Mucosa of descending colon (tissue), 3 donors: ENCODE measurements at places on chromosomes 12 and 14.

- no peak for DNase-seq
These were observed 413.5 kb upstream of the SEL1L start for GRCh38 chr14:81946834-81947798.

DNA sequence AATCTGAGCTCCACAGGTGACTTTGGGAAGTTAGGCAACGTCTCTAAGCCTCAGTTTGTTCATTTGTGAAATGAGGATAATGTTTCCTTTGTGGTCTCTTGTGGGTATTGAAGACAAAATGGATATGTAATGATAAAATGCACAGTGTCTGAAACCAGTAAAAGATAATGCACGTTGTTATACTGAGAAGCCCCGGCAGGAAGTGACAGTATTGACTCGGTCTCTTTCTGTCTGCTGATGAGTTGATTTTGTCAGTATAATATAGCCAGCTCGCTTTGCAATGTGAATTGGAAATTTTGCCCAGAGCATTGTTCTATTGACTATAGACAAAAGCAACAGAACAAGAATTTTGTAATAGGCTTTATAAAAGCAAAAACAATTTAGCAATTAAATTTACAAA is 49.2 kb upstream of the SLC38A1 start:
- DNase-seq = no peak

- no peak for DNase-seq
These were observed 18.2 kb upstream of the STRAP start for GRCh38 chr12:15863984-15864383.

GRCh38 chr12:113116875-113117274 is 18.7 kb downstream of the RASAL1 start:
- no peak for DNase-seq

DNA sequence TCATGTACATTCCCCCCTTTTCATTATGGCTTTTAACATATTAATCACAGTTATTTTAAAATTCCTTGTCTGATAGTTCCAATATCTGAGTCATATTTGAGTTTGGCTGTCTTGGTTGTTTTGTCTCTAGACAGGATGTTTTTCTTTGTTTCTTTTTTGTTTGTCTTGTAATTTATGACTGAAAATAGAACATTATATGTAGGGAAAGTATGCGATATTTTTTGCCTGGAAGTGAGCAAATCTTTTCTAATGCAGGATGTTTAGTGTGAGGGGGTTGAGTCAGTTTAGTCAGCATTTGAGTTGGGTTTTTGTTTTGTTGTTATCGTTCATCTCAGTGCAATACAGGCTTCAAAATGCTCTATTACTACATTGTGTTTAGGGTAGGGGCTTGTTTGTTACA is 239.7 kb downstream of the SNAPC1 start:
- no peak for DNase-seq

- peak; percentile 34 for DNase-seq
These were observed 75.8 kb upstream of the GALNT9 start for GRCh38 chr12:132404951-132405741.

DNA sequence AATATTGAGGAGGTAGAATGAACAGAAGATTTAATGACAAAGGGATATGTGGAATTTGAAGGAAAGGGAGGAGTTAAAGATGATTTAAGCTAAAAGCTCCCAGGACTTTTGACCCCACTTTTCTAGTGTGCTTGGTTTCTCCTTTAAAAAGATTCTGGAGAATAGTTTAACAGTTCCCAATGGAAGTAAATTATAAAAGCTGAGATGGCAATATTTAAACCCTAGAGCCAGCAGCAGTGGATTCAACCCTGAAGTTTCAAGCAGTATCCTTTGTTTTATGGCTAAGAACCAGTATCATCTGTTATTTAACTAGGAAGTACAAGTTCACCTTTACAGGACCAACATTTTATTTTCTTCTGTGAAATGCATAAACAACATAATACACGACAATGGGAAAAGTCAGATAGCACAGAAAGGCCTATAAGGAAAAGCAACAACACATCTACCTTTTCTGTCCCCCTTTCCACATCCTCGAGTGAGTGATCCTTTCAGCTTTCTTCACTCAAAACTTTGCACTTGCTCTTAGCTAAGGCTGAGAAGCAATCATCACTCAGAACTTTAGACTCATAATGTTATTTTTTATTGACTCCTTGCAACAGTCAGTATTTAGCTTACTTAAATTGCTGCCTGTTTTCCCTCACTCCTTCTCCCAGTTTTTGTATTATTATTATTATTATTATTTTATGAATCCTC is 264.5 kb downstream of the FBXL14 start:
- no peak for DNase-seq

DNA sequence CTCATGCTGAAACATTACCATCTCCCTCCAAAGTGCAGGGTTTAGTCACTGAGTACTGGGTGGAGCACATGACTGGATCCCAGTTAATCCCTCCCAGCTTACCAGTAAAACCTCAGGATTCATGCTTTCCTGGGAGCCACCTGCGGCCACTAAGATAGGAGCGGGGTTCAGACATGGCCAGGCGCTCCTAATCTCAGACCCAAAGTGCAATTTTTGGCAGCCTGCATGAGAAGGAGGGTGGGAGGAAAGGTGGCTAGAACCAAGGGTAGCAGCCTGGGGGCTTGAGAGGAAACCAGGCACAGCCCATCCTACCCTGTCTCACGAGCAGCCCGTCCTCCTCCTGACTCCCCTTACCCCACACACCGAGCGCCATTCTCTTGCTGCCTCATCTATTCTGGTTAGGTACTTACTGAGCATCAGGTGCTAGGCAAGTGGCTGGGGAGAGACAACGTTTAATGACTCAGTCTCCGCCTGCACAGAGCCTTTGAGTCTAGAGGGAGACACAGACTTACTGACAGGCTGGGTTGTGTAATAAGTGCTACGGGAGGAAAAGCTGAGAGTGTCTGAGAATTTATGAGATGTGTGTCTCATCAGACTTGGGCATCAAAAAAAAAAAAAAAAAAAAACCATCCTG is 9.9 kb downstream of the GPRC5A start:
- DNase-seq = no peak

- no peak for DNase-seq
These were observed 1.9 kb upstream of the KDM2B start for GRCh38 chr12:121582583-121583333.

- DNase-seq = no peak
These were observed 41.2 kb downstream of the COCH start for GRCh38 chr14:30915596-30915995.

DNA sequence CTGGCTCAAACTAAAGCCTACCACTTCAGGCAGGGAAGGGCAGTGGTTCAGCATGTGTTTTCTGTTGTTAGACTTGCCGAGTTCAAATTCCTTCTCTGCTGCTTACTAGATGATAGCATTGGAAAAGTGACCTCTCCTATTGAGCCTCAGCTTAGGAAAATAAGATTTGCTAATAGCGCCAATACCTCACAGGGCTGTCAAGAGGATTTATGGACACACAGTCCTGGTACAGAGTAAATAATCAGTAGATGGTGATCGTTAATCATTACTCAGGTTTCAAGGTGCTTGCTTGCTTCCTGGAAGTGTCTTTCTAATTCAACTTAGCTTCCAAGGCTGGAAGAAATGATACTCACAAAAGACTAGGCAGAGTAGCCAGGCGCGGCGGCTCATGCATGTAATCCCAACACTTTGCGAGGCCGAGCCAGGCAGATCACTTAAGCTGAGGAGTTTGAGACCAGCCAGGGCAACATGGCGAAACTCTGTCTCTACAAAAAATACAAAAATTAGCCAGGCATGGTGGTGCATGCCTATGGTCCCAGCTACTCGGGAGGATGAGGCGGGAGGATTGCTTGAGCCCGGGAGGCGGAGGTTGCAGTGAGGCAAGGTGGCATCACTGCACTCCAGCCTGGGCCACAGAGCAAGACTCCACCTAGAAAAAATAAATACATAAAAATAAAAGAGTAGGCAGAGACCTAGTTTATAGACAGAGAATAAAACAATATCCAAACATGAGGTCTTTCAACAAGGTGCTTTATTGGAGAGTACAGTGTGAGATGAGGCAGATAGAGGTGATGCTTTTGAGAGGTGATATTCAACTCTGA is 6.0 kb downstream of the PLA2G1B start:
- DNase-seq = no peak

DNA sequence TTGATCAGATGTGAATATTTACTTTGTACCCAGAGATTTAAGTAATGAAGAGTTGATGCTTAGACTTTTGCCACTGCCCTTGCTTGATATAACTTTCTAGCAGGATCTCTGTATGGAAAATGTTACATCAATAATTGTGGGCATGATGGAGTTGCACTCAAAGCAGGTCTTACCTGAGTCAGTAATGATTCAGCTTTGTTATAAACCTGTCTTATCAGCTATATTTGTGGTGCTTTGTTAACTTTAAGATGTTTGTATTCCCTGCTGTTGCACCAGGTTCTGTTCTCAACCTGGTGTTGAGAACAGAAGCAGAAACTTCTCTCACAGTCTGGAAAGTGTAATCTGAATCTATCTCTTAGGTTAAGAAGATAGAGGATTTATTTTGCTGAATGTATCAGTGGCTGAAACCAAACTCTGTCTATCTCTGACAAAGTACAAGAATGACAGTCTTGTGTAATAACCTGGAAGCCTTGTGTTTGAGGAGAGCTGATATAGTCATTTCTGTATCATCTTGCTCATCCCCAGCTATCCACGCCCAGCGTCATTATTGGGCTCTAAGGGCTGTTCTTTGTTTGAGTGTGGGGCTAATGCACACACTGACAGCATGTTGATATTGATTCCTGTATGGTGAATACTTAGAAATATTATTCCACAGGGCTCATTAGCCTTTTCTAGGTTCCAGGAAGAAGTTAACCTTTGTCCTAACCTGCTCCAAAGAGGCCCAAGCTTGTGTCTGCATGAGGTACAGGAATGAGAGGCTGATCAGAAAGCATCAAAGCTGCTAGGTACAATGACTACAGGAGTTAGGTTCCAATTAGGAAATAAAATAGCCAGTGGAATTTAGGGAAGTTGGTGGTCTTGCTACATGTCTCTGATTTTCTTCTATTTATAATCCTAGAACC is 3.6 kb downstream of the AKAP6 start:
- DNase-seq = no peak

DNA sequence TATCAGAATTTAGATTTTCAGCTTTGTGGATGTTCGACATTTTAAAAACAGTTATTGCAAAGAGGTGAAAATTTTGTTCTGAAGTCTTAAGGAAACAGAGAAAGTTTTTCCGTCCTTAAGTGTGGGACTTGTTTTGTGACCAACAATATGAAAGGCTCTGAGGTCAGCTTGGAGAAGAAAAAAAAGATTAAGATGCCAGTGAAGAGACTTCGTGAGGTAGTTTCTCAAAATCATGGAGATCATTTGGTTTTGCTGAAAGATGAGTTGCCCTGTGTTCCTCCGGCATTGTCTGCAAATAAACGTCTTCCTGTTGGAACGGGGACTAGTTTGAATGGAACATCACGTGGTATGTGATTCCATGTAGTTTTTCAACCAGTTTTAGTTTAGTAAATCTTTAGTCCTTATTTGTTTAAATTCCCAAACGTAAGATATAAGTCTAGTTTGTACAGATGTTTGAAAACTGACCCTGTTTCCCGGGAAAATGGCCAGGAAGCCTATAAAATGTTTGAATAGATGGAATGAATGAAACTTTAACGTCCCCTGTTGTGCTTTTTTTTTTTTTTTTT is 682 bp downstream of the KIAA0586 start:
- peak; percentile 22 for DNase-seq

GRCh38 chr12:103580026-103580425 is 7.0 kb upstream of the STAB2 start:
- DNase-seq = no peak

GRCh38 chr14:28603606-28604005 is 163.0 kb upstream of the FOXG1 start:
- DNase-seq = no peak

GRCh38 chr12:128381946-128382345 is 115.0 kb downstream of the TMEM132C start:
- DNase-seq = no peak

- DNase-seq = no peak
These were observed at the start of gene KRT6C for GRCh38 chr12:52473768-52474167. KRT6C (minus strand) TSS chr12:52473805; CDS start chr12:52473737, 68 bp downstream.

DNA sequence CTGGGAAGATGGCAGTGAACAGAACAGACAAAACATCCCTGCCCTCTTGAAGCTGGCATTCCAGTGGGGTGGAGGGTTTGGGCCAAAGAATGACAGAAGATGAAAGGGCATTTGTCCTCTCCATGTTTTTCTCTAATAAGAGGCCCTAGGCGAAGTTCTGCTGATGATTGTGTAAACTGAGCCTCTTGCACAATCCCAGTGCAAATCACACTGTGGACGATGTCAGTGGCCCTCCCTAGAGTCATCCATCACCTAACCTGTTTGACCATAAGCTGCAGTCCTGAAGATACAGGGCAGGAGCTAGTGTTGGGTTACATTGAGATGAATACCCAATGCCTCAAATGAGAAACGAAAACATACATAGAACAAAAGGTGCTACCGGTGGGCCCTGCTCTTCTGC is 622.4 kb upstream of the TBX3 start:
- DNase-seq = no peak

- DNase-seq = no peak
These were observed 47.1 kb upstream of the PSMA6 start for GRCh38 chr14:35245051-35245450.

DNA sequence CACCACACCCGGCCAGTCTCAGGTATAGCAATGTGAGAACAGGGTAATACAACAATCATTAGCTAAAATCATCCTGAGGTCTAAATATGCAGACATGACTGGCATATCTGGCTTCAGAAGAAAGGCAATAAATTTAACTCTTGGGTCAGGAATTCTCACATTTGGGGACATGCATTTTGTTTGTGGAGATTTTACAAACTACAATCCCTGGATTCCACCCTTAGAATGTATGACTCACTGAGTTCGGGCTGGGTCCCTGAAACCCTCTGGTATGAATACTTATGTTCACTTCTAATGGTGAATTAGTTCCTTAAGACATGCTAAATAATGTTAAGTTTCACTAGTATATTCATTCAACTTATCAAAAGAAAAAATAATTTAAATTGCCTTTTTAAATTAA is 98.9 kb upstream of the HMGA2 start:
- DNase-seq = no peak

- no peak for DNase-seq
These were observed 59.7 kb downstream of the RCOR1 start for GRCh38 chr14:102652194-102652593.

- DNase-seq = no peak
These were observed 47.3 kb downstream of the FBXL14 start for GRCh38 chr12:1546931-1547640.

DNA sequence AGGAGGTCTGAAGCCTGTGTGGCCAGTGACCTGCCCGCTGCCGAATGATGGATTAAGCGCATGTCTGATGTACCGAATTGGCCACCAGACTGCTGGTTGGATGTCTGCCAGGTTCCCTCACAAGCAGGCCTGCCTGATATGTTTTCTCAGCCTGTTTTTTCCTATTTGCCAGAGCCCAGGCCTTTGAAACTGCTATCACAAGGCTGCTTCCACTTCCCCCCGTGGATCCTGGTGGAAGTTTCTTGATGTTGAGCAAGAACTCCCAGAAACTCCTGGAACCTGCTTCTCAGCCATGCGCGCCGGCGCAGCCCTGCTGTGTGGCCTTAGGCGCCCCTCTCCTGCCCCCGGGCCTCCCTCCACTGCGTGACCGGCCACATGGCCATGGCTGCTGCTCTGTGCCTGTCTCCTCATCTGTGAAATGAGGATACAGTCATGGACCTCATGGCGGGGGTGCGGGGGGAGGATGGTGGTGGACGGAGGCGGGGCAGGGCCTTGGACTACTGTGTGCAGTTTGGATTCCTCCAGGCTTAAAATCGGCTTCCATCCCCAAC is 56.6 kb downstream of the CALM1 start:
- DNase-seq = no peak
